Bronchial smooth muscle cell (primary cell): ENCODE measurements at places on chromosomes 6 and 20. TPM values are rescaled to one million over a fixed set of nuclear protein-coding genes. Genes with fewer than 3 reads are reported as not detected.

AVP gene
- total RNA-seq: not detected in 2 replicates

CD93 gene
- under 0.01 and 0.34 TPM in 2 replicates for total RNA-seq

LAMA4 gene
- total RNA-seq: 569 and 653 TPM in 2 replicates

FRK gene
- 1.7 TPM in 2 replicates for total RNA-seq

ROS1 gene
- total RNA-seq: under 0.01 TPM in 2 replicates

FKBP1A gene
- 119 and 123 TPM in 2 replicates for total RNA-seq

BPIFA1 gene
- not detected in 2 replicates for total RNA-seq
